ENCODE measurements at places on chromosomes 4 and X.
A peak's percentile ranks its signal among the peaks of the same experiment; 100 is the strongest.

DNA sequence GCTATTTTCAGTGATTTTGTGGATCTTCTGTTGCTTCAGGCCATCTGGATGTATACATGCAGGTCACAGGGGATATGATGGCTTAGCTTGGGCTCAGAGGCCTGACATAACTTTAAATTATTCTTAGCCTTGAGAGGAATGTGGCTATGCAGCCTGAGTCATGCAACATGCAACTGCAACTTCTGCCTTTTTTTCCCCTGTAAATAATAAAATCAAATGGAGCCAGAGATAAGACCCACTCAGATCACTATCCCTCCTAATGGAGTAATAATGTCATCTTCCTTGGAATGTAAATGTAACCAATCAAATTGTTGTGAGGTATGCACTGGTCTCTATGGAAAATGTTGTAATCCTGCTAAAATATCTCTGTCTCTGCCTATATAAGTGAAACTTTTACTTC lies 54.9 kb downstream of the MAGEB17 start:
- DNase-seq: peak; percentile 89

DNA sequence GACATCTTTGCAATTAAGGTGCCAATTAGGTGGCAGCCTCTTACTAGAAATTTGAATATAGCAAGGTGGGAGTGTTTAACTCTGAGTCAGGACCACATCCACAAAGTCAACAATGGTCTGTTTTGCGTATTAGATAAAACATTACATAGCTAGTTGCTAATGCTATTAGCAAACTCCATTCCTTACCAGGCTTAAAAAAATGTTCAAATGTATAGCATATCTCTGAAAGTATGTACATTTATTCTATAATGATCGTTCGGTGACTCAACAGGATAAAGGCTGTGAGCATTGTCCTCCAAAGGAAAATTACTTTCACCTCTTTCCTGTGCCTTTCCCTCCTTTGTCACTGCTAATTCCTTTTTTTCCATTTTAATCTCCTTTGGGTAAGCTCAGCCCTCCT lies 74.5 kb downstream of the SYTL5 start:
- DNase-seq: no peak

DNA sequence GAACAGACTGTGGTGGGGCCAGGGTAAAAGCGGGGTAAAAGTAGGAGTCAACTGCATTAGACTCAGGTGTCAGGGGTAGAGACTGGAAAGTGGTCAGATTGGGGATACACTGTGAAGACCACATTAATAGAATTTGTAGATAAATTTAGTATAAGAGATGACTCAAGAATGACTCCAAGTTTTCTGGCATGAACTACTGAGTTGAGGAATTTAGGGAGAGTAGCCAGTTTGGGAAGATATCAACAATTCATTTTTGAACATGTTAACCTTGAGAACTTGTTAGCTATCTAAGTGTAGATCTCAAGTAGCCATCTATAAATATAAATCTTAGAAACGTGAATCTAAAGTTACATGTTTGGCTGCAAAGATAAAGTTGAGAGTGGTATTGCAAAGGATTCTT lies 206.9 kb upstream of the HCCS start:
- DNase-seq: peak; percentile 78

DNA sequence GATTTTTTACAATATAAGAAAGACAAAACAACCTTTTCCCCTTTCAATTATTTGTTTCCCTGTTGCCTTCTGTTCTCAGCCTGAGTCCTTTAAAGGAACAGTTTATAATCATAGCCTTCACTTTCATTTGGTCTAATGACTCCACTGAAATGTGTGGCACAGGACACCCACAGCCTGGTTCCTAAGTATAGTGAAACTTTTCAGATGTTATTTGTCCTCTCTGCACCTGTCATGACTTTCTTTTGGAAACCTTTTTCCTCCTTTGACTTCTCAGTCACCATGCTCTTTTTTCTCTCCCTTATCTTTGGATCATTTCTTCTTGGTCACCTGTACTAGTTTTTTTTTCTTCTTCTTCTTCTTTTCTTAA lies 237.8 kb upstream of the ANXA3 start:
- DNase-seq: no peak

GRCh38 chr4:142840516-142841123 lies 5.5 kb downstream of the INPP4B start:
- DNase-seq: peak; percentile 53

DNA sequence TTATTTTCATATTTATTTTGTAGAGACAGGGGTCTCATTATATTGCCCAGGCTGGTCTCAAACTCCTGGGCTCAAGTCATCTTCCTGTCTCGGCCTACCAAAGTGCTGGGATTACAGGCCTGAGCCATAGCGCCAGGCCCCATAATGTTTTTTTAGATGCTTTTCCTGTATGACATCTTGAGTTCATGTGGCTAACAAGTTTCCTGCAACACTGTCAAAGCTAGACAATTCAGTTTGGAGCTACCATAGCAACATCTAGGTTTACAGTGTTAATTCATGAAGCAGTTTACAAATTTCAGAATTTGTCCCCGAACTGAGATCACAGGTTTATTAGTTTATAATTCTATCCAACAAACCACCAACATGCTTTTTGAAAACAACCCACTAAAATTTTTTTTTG lies 6.4 kb upstream of the IL13RA2 start:
- DNase-seq: no peak

- DNase-seq: no peak
Observed at GRCh38 chr4:62194342-62194741, 994.2 kb downstream of the ADGRL3 start.

- DNase-seq: no peak
Observed at GRCh38 chr4:173535957-173536356, 5.9 kb upstream of the HAND2 start.

- no peak for DNase-seq
Observed at GRCh38 chr4:113147498-113148111, 98.2 kb downstream of the ANK2 start.

DNA sequence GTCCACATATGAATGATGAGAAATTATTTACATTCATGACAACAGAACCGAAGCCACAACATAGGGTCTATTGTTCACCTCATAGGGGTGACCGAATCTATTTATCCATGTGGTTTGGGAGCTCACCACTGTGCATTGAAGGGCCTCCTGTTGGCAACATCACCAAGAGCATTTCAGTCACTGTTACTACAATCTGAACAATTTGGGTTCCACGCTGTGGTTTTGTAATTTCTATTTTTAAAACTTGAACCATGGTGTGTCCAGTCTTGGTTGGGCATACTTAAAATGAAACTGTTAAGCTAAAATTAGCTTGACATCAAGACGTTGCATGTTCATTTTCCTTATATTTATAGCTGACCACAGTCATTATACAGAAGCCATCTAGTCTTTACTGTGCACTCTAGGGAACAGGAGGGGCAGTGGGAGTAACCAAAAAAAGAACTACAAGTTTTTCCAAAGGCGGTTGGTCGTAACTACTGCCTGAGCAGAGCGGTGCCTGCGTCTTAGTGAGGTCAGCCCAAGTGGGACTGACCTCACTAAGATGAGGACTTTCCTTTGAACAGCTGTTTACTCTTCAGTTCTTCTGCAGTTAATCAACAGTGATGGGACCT lies 192.1 kb downstream of the SPRY1 start:
- DNase-seq: peak; percentile 83

GRCh38 chrX:145821291-145821897 lies 3.8 kb downstream of the SLITRK2 start:
- no peak for DNase-seq

DNA sequence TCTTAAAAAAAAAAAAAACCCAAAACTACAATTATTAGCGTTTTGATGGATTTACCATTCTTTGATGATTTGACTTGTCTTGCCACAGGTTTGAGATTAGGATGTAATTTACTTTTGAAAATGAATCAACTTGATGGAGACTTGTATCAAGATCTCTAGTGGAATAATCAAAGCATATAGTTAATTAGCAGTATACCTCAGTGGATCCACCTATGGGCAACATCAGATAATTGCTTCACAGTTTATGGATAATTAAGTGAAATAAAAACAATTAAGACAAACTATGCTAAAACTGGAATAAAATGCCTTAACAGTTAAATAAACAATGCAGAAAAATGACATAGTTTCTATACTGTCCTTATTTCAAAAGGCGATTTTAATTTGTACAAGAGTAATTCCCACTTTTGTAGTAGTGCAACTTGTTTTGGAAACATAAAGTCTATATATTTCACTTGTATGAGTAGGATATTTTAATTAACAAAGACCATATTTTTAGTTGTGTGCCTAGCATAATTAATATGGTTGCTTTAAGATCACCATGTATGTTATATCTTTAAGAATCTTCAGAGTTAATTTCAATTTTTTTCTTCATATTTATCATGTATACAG lies 4.2 kb downstream of the CPEB2 start:
- no peak for DNase-seq

DNA sequence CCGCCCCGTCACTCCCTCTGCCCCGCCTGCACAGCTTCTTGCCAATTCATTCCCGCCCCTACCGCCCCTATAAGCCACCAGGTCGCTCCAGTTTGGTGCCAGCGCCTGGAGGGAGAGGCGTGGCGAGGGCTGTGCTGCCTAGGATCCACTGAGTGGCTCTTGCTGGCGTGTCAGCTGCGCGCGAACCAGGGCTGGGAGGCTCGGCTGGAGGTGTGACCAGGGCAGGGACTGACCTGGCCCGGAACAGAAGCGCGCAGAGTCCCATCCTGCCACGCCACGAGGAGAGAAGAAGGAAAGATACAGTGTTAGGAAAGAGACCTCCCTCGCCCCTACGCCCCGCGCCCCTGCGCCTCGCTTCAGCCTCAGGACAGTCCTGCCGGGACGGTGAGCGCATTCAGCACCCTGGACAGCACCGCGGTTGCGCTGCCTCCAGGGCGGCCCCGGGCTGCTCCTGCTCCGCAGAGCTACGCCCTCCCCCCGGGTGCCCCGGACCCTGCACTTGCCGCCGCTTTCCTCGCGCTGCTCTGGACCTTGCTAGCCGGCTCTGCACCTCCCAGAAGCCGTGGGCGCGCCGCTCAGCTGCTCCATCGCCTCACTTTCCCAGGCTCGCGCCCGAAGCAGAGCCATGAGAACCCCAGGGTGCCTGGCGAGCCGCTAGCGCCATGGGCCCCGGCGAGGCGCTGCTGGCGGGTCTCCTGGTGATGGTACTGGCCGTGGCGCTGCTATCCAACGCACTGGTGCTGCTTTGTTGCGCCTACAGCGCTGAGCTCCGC lies at the start of gene GPR78:
GPR78 (plus strand) TSS at position 72 of the 773 bp plus-strand sequence; CDS start at position 663, 591 bp downstream.
- peak; percentile 63 for DNase-seq

GRCh38 chrX:12548746-12549145 lies 242.5 kb upstream of the PRPS2 start:
- peak; percentile 48 for DNase-seq

- DNase-seq: no peak
Observed at GRCh38 chr4:16677001-16677944, 221.2 kb downstream of the LDB2 start.

GRCh38 chrX:72062916-72063315 lies 68.8 kb downstream of the RTL5 start:
- no peak for DNase-seq

GRCh38 chr4:78767350-78767749 lies 8.8 kb upstream of the BMP2K start:
- DNase-seq: no peak

- peak; percentile 36 for DNase-seq
Observed at GRCh38 chrX:40008791-40009461, 88.8 kb downstream of the BCOR start.

- DNase-seq: no peak
Observed at GRCh38 chr4:530017-530781, 31.2 kb downstream of the PIGG start.

DNA sequence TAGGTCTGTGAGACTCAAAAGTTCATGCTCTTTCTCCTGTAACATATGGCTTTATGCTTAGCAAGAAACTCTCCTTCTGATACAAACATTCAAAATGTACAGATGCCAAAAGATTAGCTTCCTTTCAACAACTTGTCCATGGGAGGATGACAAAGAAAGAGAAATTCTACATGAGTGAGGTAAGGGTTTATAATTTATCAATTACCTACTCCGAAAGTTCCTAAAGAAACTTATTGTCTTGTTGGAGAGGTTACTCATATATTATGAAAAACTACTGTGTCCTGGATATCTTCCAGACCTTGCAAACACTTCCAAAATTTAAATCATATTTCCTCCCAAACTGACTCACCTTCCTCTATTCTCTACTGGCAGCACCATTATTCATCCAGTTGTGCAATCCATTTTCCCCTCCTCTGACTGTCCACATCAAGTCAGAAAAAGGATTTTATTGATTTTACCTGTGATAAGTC lies 65.1 kb downstream of the ENPEP start:
- peak; percentile 33 for DNase-seq

Data from EH (cell line).